ENCODE measurements at places on chromosomes 6 and 20. TPM values are rescaled to one million over a fixed set of nuclear protein-coding genes. Genes with fewer than 3 reads are reported as not detected.
A peak's percentile ranks its signal among the peaks of the same experiment; 100 is the strongest.

ZHX3 gene
- 60.4 TPM for total RNA-seq

ENPP1 gene
- total RNA-seq = 4.6 TPM

GPR6 gene
- not detected for total RNA-seq

DZANK1 gene
- total RNA-seq = 1.9 TPM

MAN1A1 gene
- total RNA-seq = 114 TPM

TGM6 gene
- total RNA-seq = not detected

MCCD1 gene
- not detected for total RNA-seq

OR2J3 gene
- total RNA-seq = not detected

EEF1A2 gene
- 9.3 TPM for total RNA-seq

CDC25B gene
- 32.0 TPM for total RNA-seq

LHFPL5 gene
- total RNA-seq = not detected

PPIL4 gene
- total RNA-seq = 35.0 TPM

ANKRD66 gene
- total RNA-seq = not detected

C6orf15 gene
- not detected for total RNA-seq

PLCB4 gene
- total RNA-seq = 14.3 TPM

SSTR4 gene
- total RNA-seq = not detected

GRCh38 chr6:156348424-156348823 is 428.8 kb upstream of the ARID1B start:
- H3K27ac ChIP-seq = no peak overlapping the region
- H3K27me3 ChIP-seq = no peaks in the 10 kb centered on the region
- no peaks in the 10 kb centered on the region for H3K4me1 ChIP-seq
- no peak for DNase-seq
- H3K4me3 ChIP-seq = no peak overlapping the region
- no peaks in the 10 kb centered on the region for H3K36me3 ChIP-seq

GRCh38 chr6:53899512-53899911 is 104.7 kb downstream of the LRRC1 start:
- H3K36me3 ChIP-seq = peaks cover 53% of the 10 kb centered on the region
- H3K4me1 ChIP-seq = peaks cover 8% of the 10 kb centered on the region
- no peak for DNase-seq
- H3K27ac ChIP-seq = no peak overlapping the region
- no peaks in the 10 kb centered on the region for H3K27me3 ChIP-seq
- no peak overlapping the region for H3K4me3 ChIP-seq

GRCh38 chr6:34877259-34877658 is 10.6 kb downstream of the TAF11 start:
- H3K27me3 ChIP-seq = no peaks in the 10 kb centered on the region
- H3K36me3 ChIP-seq = no peaks in the 10 kb centered on the region
- no peak overlapping the region for H3K27ac ChIP-seq
- H3K4me1 ChIP-seq = no peaks in the 10 kb centered on the region

DNA sequence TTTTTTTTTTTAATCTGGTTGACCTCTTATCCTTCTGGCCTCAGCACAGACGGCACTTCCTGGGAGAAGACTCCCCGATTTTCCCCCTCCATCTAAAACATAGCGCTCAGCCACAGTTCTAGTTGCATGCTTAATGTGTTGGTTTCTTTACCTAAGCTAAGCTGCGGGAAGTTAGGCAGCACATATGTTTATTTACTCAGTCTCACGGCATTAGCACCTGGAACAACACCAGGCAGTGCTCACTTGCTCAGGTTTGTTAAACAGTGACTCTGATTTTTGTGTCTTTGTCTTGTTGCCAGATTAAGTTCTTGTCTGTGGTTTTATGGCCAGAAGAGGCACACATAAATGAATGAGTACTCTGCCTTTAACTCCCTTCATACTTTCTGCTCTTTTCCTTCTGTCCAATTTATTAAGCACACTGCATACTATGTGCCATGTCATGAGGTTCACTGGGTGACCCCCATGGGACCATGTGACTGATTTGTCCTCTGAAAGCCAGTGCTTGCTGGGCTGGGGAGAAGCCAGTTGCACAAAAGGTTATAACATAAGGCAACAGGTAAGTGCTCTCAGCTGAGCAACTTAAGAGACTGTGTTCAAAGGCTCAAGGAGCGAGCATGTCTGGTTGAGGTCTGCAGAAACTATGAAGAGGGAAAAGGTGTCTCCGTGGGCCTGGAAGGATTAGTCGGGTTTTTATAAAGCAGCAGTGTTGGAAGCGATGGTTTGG is 93.6 kb downstream of the RPP40 start:
- no peak overlapping the region for H3K4me3 ChIP-seq
- H3K27ac ChIP-seq = no peak overlapping the region
- no peaks in the 10 kb centered on the region for H3K4me1 ChIP-seq
- H3K27me3 ChIP-seq = no peaks in the 10 kb centered on the region
- DNase-seq = no peak
- H3K36me3 ChIP-seq = no peaks in the 10 kb centered on the region

DNA sequence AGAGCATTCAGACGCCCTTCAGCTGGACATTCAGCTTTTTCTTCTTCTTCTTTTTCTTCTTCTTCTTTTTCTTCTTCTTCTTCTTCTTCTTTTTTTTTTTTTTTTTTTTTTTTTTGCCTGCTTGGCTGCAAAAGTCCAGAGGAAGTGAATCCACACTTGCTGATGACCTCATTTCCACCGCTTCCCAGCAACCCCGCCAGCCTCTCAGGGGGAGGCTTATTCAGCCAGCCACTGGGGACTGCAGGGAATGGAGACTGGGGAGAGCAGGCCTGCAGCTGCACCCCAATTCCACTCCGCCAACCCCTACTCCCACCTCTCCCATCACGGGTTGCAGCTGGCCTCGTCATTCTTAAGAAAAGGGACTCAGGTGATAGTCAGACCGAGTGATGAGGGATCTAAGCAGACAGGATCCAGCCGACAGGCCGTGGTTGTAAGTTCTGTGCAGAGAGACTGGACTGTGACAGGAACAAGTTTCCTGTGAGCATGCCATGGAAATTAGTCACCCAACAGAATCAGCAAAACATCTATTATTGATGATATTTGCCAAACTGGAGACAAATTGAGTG is 59.0 kb upstream of the QKI start:
- H3K27ac ChIP-seq = peak overlapping the region; percentile 66
- H3K27me3 ChIP-seq = no peaks in the 10 kb centered on the region
- DNase-seq = peak; percentile 82
- peaks cover 4% of the 10 kb centered on the region for H3K4me1 ChIP-seq

DNA sequence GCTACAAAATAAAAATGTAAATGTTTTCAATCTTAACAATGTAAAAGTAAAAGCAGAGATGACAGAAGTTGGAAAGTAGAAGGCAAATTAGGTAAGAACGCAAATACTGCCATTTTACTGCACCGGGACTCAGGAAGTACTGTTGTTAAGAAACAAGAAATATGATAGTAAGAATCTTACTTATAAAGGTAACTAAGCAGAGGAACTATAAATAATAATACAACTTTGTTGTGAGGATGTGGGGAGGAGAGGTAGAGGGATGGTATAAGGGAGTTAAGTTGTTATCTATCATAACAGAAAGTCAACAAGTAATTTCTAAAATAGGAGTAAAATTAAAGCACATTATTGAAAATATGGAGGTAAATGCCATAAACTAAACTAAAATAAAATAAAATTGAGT is 104.3 kb upstream of the MRPS10 start:
- no peak overlapping the region for H3K27ac ChIP-seq
- H3K4me3 ChIP-seq = no peak overlapping the region
- DNase-seq = no peak
- H3K27me3 ChIP-seq = no peaks in the 10 kb centered on the region
- H3K4me1 ChIP-seq = no peaks in the 10 kb centered on the region
- no peaks in the 10 kb centered on the region for H3K36me3 ChIP-seq

- H3K36me3 ChIP-seq = no peaks in the 10 kb centered on the region
- H3K27me3 ChIP-seq = peaks cover 9% of the 10 kb centered on the region
- H3K27ac ChIP-seq = peak within 1 kb of the TSS; percentile 67
- peak; percentile 77 for DNase-seq
- H3K4me3 ChIP-seq = peak within 1 kb of the TSS; percentile 45
Measured at GRCh38 chr6:132400883-132401617, at the start of gene MOXD1. MOXD1 (minus strand) TSS chr6:132401475; CDS start chr6:132401426, 49 bp downstream.

- H3K4me3 ChIP-seq = no peak overlapping the region
- no peak overlapping the region for H3K27ac ChIP-seq
- no peaks in the 10 kb centered on the region for H3K27me3 ChIP-seq
- no peaks in the 10 kb centered on the region for H3K36me3 ChIP-seq
- no peak for DNase-seq
Measured at GRCh38 chr20:49435639-49436038, 46.8 kb downstream of the KCNB1 start.

DNA sequence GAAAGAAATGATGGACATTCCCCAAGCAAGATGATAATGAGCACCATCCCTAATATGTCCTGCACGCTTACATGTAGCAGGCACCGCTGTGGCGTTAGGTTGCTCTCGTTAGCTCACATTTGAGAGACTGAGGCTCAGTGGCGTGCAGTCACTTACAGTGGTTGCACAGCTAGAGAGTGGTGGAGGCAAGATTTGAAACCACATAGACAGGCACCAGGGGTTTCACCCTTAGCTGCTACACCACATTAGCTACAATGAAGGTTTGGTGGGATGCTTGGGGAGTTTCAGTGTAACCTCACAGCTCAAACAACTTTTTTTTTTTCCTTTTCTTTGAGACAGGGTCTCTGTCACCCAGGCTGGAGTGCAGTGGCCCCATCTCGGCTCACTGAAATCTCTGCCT is 3.7 kb downstream of the COX4I2 start:
- no peak for DNase-seq
- H3K36me3 ChIP-seq = no peaks in the 10 kb centered on the region
- no peak overlapping the region for H3K27ac ChIP-seq
- peaks cover 15% of the 10 kb centered on the region for H3K27me3 ChIP-seq

GRCh38 chr20:32606790-32607189 is 21.7 kb upstream of the NOL4L start:
- no peak overlapping the region for H3K27ac ChIP-seq
- DNase-seq = no peak
- H3K4me3 ChIP-seq = no peak overlapping the region

GRCh38 chr6:26270903-26271667 is 93.9 kb upstream of the BTN3A2 start:
- H3K4me3 ChIP-seq = peak overlapping the region; percentile 45
- H3K27ac ChIP-seq = peak overlapping the region; percentile 86
- H3K27me3 ChIP-seq = peaks cover 10% of the 10 kb centered on the region
- no peaks in the 10 kb centered on the region for H3K36me3 ChIP-seq

DNA sequence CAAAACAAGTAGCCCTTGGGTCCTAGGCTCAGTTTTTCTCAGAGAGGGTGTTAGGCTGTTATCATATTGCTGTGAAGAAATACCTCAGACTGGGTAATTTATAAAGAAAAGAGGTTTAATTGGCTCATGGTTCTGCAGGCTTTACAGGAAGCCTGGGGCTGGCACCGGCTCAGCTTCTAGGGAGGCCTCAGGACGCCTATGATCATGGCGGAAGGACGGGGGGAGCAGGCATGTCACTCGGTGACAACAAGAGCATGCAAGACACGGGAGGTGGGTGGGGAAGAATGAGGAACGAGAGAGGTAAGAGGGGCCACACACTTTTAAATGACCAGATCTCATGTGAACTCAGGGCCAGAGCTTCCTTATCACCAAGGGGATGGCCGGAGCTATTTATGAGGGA is 26.9 kb downstream of the CDH26 start:
- H3K4me1 ChIP-seq = no peaks in the 10 kb centered on the region
- H3K27ac ChIP-seq = no peak overlapping the region
- no peak overlapping the region for H3K4me3 ChIP-seq
- no peaks in the 10 kb centered on the region for H3K27me3 ChIP-seq
- no peaks in the 10 kb centered on the region for H3K36me3 ChIP-seq

- no peaks in the 10 kb centered on the region for H3K4me1 ChIP-seq
- H3K36me3 ChIP-seq = no peaks in the 10 kb centered on the region
- DNase-seq = peak; percentile 57
- no peak overlapping the region for H3K27ac ChIP-seq
- no peak overlapping the region for H3K4me3 ChIP-seq
- no peaks in the 10 kb centered on the region for H3K27me3 ChIP-seq
Measured at GRCh38 chr20:24984961-24985640, 7.5 kb downstream of the APMAP start.

GRCh38 chr6:136798044-136798443 is 5.8 kb upstream of the MAP3K5 start:
- no peak overlapping the region for H3K27ac ChIP-seq
- H3K4me1 ChIP-seq = peaks cover 6% of the 10 kb centered on the region
- H3K4me3 ChIP-seq = no peak overlapping the region
- H3K27me3 ChIP-seq = no peaks in the 10 kb centered on the region

- H3K36me3 ChIP-seq = no peaks in the 10 kb centered on the region
- no peaks in the 10 kb centered on the region for H3K27me3 ChIP-seq
- peak overlapping the region; percentile 24 for H3K4me3 ChIP-seq
- H3K27ac ChIP-seq = peak overlapping the region; percentile 97
Measured at GRCh38 chr6:26215585-26216358, 128.5 kb downstream of the HFE start.

- H3K4me3 ChIP-seq = no peak overlapping the region
- H3K4me1 ChIP-seq = no peaks in the 10 kb centered on the region
- H3K27ac ChIP-seq = no peak overlapping the region
Measured at GRCh38 chr20:54014293-54014926, 56.0 kb downstream of the BCAS1 start.

GRCh38 chr6:51019806-51020205 is 201.1 kb downstream of the TFAP2B start:
- H3K4me1 ChIP-seq = no peaks in the 10 kb centered on the region
- H3K27me3 ChIP-seq = no peaks in the 10 kb centered on the region
- H3K27ac ChIP-seq = no peak overlapping the region
- H3K36me3 ChIP-seq = no peaks in the 10 kb centered on the region
- no peak overlapping the region for H3K4me3 ChIP-seq

- peak overlapping the region; percentile 48 for H3K27ac ChIP-seq
- H3K4me1 ChIP-seq = peaks cover 36% of the 10 kb centered on the region
- H3K4me3 ChIP-seq = no peak overlapping the region
- H3K27me3 ChIP-seq = no peaks in the 10 kb centered on the region
- no peak for DNase-seq
- H3K36me3 ChIP-seq = no peaks in the 10 kb centered on the region
Measured at GRCh38 chr6:3612341-3613041, 139.0 kb downstream of the PXDC1 start.

GRCh38 chr6:113755449-113756289 is 101.5 kb upstream of the MARCKS start:
- H3K4me3 ChIP-seq = no peak overlapping the region
- H3K4me1 ChIP-seq = no peaks in the 10 kb centered on the region
- no peak for DNase-seq
- no peaks in the 10 kb centered on the region for H3K27me3 ChIP-seq
- H3K36me3 ChIP-seq = no peaks in the 10 kb centered on the region
- H3K27ac ChIP-seq = no peak overlapping the region

DNA sequence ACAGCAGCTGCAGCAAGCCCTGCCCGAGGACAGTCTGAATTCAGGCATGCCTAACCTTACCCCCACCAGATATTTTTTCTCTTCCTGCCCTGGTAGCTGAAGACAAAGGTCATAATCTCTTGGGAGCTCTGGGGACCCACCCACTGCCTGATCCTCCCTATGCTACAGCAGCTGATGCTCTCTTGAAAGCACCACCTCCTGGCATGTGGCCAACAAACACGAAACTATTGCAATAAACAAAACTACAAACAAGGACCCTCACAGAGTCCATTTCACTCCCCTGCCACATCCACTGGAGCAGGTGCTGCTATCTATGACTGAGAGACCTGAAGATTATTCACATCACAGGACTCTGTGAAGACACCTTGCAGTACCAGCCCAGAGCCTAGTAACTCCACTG is 238.5 kb upstream of the HS3ST5 start:
- H3K4me1 ChIP-seq = no peaks in the 10 kb centered on the region
- H3K27me3 ChIP-seq = no peaks in the 10 kb centered on the region
- no peak overlapping the region for H3K27ac ChIP-seq
- H3K4me3 ChIP-seq = no peak overlapping the region
- H3K36me3 ChIP-seq = no peaks in the 10 kb centered on the region
- no peak for DNase-seq
